ENCODE measurements at places on chromosomes 5 and 9.

DNA sequence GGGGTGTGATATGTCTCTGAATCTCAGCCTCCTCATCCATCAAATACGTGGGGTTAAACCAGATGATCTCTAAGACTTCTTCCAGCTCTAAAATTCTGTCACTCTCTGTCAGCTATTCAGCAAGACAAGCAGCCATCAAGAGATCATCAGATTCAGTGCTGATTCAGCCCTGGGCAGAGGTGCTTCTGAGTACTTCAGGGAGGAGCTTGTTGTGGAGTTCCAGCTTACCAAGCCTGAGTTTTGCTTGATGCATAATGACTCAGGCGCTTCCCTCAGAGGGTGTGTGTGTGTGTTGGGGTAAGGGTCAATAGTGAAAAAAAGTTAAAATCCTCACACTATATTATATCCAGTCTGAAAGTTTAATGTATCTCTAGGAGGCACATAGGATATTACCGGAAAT is 29.6 kb upstream of the TAF1L start:
- peak; percentile 18 for DNase-seq

DNA sequence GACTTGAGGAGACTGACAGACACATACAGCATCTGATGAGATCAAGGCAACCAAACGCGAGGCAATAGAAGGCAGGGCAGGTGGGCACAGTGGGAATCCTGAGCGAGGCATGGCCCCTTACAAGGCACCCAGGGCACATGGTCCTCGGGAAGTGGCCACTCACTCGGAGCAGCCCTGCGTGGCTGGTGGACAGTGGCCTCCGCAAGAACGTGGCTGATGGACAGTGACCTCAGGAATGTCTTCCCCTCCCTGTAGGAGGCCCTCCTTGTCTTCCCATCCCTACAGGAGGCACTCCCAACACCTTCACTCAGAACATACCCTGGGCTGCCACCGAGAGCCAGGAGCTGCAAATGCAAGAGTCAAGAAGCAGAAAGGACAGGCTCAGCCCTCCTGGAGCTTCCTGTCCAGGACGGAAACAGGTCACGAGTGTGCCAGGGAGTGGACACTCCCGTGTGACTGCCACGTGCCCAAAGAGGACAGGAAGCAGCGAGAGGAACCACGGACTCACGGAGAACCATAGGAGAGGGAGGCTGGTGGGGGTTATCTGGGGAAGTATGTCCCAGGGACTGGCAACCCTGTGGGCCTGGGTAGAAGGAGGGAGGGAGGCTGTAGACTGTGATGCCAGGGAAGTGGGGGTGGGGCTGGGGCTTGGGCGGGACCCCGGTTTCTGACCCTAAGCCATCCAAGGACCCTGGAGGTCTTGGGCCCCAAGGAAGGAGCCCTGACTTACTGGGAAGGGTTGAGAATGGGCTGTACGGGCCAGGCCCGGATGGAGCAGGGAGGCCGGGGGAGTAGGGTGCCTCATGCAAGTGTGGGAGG is 321.9 kb upstream of the IRX4 start:
- DNase-seq = no peak

GRCh38 chr5:177505075-177505474 is 4.6 kb downstream of the DOK3 start:
- no peak for DNase-seq

- no peak for DNase-seq
Measured at GRCh38 chr5:1205255-1206180, 4.1 kb downstream of the SLC6A19 start.

GRCh38 chr5:167786871-167787578 is 504.4 kb upstream of the WWC1 start:
- no peak for DNase-seq

- DNase-seq = no peak
Measured at GRCh38 chr9:137797206-137798120, 80.1 kb upstream of the CACNA1B start.

GRCh38 chr9:92432350-92432749 is 8.1 kb upstream of the OMD start:
- DNase-seq = no peak

DNA sequence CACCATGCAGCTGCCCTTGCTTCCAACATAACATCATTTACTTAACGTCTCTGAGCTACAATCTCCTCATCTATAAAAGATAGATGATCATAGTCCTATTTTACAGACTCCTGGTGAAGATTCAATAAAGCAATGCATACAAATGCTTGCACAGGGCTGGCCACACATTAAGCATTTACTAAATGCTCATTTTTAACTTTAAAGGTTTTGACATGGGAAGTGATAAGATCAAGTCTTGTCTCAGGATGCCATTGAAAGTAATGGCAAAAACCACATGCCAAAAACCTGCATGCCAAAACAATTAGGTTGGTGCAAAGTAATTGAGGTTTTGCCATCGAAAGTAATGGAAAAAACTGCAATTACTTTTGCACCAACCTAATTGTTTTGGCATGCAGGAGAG is 181.2 kb upstream of the ADRA1B start:
- no peak for DNase-seq

GRCh38 chr5:2003206-2003605 is 120.5 kb upstream of the IRX4 start:
- DNase-seq = no peak

DNA sequence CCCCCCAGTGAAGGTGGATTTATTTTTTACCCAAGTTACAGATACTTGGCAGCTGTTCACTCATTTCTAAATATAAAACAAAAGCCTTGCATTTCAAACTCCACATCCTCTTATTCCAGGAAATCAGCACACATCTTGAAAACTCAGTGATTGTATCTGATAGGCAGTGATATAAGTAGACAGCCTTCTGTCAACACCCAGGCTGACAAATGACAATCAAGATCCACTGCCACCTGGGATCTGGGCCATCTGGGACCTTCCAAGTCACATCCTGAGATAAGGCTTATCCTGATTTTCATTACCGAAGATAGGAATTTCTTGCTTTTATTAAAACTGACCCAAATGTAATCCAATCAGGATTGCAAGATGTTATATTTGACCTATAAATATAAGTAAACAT is 201.3 kb upstream of the PUM3 start:
- DNase-seq = no peak

GRCh38 chr5:30040488-30041118 is 1152.9 kb upstream of the CDH6 start:
- DNase-seq = peak; percentile 77

- no peak for DNase-seq
Measured at GRCh38 chr5:9374025-9374424, 171.8 kb downstream of the SEMA5A start.

DNA sequence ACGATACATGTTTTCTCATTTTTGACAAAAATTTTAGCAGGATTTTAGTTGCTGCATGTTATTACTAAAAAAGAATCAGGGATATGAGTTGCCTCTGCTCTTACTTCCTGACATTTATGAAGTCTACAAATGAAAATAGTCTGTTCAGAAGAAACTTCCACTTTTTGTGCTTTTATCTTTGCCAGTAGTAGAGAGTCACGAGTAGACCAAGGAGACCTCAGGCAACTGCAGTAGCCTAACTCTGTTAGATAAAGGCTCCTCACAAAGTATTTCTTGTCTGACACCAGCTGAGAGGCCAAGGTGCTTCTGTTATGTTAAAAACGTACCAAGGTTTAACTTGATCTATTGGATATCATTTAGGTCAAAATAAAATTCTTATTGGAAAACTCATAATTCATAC is 333.9 kb downstream of the NR2F1-AS1 start:
- DNase-seq = no peak

GRCh38 chr9:4690144-4690543 is 10.8 kb downstream of the CDC37L1 start:
- DNase-seq = no peak

GRCh38 chr5:116622375-116623050 is 47.9 kb upstream of the SEMA6A start:
- DNase-seq = no peak

DNA sequence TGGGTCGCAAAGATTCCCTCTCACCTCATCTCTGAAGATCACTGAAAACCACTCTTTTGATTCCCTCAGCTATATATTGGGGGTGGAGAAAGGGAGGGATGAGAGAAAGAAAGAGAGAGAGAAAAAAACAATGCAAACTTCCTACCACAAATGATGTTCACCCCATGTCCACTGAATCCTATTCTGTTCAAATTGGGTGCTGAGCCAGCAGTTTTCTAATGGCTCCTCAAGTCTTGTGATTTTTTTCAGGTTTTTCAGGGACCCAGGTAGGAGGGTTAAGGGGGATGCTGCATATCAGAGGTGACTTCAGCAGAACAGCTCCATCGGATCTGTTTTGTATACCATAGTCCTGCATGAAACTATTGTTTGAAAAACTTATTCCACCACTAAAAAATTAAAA is 95.9 kb downstream of the SH3TC2 start:
- DNase-seq = no peak

DNA sequence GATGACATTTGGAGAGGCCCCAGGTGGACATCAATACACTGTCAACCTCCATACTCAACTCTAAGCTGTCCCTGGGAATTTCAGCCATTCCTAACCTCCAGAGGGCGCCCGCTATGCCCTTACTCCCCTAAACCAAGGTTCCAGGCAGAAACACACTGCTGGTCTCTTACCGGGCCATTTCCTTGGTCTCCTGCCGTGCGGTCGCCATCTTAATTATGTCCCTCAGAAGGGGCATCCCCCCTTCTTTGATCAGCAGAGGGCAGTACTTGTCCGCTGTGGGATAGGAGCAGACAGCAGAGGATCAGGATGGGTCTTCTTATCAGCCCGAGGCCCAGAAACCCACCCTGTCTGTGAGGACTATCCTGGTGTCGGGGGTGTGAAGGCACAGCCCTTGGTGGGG is 9.3 kb upstream of the ZDHHC12 start:
- DNase-seq = peak; percentile 87

GRCh38 chr5:11174591-11174990 is 413.6 kb upstream of the DAP start:
- no peak for DNase-seq

GRCh38 chr5:107127878-107128277 is 542.9 kb downstream of the EFNA5 start:
- DNase-seq = no peak

DNA sequence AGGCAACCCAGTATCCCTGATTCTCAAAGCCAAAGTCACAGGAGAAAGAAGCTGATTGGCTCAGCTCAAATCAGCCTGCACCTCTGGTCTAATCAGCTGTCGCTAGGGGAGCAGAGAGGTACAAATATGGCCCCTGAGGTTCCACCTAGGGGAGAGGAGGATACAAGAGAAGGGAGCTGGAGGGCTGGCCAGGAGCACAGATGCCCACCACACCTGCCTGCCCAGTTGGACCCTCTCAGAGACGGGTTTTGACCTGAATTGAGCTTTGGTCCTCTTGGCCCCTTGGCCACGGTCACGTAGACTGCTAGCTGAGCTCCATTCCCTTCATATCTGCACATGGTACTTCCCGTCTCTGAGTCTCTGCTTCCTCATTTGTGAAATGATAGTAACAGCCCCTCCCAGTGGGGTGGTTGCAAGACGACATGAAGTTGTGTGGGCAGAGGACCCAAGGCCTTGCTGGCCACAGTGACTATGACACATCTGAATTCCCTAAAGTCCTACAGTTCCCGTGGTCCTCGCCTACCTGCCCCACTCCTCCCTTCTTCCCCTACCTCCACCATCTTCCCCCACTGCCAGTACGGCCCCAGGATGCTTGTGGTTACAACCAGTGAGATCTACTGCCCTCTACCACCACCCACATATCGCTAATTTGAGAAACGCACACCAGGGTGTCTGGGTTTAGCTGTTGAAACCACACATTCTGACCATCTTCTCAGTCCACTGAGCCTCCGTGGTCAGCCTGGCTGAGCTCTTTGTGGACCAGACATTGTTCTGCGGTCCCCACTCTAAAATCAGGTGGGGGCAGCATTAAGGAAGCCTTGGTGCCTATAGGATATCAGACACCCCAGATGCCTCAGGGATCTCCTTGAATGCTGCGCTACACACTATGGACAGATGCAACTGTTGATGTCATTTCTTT is 60.3 kb upstream of the NEK6 start:
- DNase-seq = no peak

GRCh38 chr5:143837306-143837848 is 25.4 kb downstream of the HMHB1 start:
- peak; percentile 39 for DNase-seq

- no peak for DNase-seq
Measured at GRCh38 chr9:123355761-123356431, at the start of gene CRB2. CRB2 (plus strand) TSS chr9:123356197; CDS start chr9:123356261, 64 bp downstream.

DNA sequence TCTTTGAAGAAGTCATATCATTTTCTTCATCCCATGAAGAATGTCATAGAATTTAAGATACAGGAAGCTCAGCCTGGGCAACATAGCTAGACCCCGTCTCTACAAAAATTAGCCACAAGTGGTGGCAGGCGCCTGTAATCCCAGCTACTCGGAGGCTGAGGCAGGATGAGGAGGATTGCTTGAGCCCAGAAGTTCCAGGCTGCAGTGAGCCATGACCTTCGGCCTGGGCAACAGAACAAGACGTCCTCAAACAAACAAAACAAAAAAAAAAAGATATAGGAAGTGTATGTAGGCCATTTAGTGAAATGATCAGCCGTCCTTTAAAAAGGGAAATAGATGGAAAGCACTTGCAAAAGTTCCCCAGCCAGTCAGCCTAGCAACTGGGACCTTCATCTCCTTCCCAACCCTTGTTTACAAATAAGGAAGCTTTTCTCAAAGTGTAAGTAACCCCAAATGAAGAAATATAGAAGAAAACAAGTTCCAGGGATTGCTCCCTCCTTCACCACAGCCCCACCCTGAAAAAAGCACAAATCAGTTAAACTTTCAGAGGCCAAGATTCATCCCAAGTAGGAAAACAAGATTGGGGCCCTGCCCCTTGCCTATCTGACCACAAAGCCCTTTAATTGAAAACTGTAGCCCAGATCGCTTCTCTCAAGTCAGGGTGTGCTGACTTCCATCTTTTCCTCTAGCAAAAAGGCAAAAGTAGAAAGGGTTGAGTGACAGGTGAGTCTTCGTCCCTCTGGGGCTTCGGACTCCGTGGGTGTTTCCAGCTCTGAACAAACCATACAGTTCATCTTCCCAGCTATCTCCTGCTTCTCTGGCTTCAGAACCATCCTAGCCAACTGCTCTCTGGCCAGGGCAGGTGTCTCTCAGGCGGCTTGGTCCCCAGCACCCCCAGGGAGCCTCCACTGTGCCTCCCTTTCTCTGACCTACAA is 1.2 kb downstream of the SLC31A2 start:
- no peak for DNase-seq

DNA sequence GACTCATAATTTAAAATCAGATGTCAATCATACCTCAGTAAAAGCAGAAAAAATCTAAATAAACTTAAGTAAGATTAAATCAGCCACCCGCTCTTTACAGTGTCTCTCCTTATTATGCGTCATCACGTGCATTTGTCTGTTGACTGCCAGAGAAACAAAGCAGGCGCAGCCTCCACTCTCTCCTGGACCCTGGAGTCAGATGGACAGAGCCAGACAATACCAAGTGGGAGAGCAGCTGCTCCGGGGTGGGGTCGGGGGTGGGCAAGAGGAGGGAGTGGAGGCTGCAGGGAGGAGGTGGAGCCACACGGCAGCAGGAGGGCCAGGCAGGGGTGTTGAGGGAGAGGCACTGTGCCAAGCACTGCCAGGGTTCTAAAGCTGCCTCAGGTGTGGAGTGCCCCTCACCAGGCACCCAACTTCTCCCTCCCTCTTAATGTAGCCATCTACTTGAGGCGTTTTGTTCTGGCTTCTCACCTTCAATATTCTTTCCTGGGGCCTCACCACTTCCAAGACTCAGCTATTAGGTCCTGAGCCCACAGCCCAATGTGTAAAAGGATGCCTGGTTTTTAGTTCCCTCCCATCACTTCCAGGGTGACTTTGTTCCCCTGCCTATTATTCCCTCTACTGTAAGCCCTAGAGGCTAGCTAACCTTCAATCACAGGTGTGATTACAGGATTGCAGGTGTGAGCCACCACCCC is 96.3 kb downstream of the GLDC start:
- DNase-seq = no peak

Measured in fibroblast of pulmonary artery (primary cell).